NT2/D1 (cell line): ENCODE measurements at places on chromosomes 3 and 15.

DNA sequence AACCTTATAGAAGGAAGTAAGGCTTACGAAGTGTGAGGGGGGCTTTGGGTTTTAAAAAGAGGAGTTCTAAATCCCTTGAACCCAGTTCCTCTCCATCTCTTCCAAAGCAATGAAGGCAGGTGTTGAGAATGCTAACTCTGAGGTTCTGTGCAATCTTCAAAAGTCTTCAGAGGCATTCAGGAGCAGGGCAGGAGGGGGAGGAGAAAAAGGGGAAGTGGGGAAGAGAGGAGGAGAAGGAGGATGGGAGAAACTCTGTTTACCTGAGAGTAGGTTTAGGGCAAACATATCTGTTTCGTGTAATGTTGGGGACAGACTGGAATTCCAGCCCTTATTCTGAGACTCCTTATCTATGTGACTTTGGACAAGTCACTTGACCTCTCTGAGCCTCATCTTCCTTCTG lies 36.9 kb downstream of the FAM3D start:
- DNase-seq: no peak

GRCh38 chr3:191476066-191476772 lies 15.3 kb downstream of the PYDC2 start:
- DNase-seq: no peak

DNA sequence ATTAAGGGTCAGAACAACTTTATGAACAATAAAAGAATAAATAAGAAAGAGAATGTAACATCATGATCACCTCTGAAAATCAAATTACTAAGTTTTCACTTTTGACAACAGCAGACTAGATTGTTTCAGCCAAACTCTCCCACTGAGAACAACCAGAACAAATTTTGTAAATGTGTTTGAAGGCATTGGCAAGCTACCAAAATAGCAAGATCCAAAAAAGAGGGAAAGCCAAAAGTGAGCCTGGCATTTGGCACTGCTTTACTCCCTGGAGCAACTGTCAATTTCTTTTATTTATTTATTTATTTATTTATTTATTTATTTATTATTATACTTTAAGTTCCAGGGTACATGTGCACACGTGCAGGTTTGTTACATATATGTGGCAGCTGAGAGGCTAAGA lies 67.2 kb downstream of the CFAP44 start:
- no peak for DNase-seq

- DNase-seq: no peak
These were observed 349.4 kb downstream of the CNTN6 start for GRCh38 chr3:1442271-1442670.

DNA sequence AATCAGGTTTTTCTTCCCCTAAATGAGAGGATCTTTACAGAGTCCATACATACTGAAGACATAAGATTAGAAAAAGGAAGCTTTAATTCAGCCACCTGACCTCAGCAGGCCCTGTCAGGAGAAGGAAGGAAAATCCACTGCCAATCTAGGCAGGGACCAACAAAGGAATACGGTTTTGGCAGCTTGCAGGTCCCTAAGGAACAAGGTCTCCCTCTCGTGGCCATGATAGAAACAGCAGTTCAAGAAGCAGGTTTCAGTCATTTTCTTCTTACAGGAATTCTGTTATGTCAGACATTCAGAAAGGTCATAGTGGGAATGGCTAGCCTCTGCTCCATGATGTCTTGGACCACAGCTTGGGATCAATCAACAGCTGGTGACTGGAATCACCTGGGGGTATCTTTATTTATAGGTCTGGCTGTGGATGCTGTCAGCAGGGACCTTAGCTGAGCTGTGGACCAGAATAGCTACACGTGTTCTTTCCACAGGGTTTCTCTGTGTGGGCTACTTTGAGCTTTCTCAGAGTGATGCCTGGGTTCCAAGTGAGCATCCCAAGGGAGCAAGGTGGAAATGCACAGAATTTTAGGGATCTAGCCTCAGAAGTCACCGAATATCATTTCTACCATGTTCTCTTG lies 9.4 kb upstream of the CMSS1 start:
- DNase-seq: peak; percentile 77

- no peak for DNase-seq
These were observed 540.3 kb downstream of the PYDC2 start for GRCh38 chr3:192001218-192001617.

- DNase-seq: no peak
These were observed 267.9 kb upstream of the THBS1 start for GRCh38 chr15:39312984-39313383.

DNA sequence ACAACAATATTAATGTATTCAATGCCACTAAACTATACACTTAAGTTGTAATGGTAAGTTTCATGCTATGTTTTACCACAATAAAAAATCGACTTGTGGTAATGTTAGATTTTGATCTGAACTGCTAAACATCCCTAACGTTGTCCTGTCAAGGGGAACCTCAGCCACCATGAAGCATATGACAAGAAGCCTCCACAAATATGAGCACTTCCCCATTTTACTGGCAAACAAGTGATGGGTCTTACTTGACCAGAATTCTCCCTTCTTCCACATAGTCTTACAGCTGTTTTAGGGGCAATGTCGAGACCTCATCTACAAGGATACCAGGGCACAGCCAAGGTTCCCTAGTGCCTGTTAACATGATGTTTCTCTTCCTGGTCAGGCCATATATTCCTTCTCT lies 124.2 kb upstream of the ABI3BP start:
- DNase-seq: no peak

GRCh38 chr3:41651718-41652117 lies 310.2 kb downstream of the ULK4 start:
- no peak for DNase-seq

DNA sequence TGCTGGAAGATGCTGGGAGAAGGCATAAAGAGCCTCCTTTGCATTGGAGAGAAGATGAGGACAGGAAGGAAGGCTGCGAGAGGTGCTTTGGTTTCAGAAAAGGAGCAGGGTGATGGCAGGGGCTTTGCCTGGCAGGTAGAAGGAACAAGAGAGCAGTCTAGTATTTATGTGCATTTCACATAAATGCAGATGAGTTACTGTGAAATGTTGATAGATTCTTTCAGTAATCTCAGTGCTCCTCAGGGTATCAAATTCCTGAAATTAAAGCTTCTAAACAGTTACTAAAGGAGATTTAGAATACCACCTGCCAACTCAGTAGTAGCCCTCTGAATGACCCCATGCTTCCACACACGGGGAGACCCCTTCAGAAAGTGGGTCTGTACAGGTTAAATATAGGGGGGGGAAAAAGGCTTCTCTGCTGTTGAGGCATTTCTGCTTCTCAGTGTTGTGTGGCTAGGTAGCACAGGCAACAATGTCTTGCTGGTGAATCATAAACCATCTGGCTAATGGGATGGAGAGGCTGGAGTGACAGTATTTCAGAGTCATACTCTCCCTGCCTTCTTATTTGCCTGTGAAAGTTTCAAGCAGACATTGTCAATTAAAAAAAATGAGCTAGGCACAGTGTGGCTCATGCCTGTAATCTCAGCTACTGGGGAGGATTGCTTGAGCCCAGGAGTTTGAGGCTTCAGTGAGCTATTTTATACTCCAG lies 14.3 kb upstream of the FBXL22 start:
- no peak for DNase-seq

- no peak for DNase-seq
These were observed 56.4 kb upstream of the LIMD1 start for GRCh38 chr3:45537970-45538640.

DNA sequence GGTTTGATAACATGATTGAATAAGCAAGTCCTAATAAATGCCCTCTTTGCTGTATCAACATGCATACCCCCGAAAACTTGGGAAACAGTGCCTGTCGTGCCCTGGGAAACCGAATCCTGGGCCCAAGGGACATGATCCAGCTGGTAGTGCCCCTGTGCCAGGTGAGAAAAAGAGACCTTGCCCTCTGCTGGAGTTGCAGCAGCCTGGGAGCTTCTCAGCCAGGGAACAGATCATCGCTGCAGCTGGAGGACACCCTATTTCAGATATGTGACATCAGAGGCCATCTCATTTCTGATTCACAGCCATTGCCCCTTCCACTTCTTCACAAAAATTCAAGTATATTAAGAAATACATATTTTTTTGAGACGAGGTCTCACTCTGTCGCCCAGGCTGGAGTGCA lies 32.3 kb downstream of the STOML1 start:
- no peak for DNase-seq

DNA sequence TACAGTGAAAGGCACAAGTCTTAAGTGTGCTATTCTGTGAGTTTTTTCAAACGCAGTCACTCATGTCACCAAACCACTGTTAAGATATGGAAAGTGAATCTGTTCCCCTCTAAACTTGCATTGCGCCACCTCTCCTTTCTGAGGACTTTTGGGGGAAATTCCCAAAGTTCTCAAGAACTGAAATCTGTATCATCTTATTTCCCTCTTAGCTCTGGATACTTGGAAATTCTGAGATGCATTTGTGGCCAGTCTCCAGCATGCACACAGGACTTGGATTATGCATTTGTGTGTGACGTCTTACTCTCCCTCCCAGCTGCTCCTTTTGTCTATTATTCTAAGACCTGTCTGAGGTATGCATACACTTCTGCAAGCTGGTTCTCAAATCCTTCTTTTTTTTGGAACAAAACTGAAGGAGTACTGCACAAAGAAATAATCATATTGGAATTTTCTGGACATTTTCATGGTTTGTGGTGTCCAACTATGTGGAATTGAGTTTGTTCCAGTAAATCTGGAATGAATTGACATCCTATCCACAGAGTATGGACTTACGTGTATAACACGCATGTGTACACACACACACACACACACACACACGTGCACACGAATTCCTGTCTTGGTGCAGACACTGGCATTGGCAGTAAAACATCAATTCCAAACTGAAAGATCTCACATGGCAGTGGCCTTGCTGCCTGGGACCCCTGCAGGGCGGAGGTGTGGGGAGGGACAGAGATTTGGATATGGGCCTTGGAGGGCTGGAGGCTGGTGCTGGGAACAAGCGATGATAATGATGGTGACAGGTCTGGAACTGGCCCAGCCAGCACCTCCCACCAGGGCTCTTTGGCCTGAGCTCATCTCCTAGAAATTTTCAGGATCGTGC lies 8.2 kb upstream of the LCTL start:
- no peak for DNase-seq

DNA sequence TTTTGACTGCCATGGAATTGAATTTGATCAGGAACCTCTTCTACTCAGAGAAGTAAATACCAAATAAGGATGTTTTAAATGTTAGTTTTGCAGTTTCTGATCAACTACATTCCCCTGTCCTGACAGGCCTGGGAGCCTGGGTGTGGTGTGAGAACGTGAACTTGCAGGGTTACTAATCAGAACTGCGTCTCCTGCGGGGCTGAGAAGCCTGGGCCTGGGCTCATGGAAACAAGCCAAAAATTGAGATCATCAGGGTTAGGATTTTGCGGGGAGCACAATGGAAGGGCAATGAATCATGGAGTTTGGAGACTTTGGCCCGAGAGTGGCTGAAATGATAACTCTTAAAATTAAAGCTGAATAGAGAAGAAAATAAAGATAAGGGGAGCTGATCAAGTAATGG lies 47.8 kb upstream of the C3orf70 start:
- no peak for DNase-seq

DNA sequence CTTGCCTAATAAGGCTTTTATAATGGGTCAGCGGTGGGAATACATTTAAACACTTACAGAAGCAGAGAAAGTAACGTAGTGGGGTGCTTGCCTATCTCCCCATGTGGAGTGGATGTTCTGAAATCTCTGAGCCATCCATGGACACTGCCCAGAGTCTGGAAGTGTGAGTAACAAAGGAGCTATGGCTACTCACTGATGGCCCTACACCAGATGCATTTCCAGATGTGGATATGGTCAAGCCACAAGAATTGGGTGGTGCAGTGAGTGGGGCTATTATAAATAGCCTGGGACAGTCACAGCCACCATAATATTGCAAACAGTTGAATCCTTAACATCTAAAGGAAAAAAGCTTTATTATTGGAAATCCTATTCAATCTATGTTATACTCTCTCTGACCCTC lies 96.6 kb downstream of the CGNL1 start:
- DNase-seq: no peak

DNA sequence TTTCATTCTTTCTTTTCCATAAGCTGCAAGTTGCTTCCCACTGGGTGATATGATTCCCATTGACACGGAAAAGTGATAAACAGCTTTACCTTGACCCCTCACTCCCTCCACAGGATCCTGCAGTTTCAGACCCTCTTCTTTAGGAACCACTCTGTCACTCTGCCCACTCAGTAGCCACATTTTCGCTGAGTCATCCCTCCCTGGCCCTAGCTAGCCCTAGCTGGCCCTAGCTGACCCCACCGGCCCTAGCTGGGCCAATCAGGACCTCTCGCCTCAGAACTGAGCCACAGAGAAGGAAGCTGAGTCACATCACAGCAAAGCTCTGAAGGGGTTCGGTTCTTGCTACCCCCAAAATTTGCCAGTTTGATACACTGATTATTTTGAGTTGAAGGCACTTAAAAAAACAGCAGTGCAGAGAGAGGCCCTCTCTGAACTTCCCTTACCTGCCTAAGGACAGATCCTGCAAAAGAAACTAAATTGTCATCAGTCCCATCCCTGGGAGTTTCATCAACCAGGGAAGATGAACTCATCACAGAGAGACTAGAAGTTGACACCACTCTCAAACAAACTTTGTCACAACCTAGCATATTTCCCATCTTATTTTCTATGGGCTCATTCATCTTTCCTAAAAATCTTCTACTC lies 233.5 kb upstream of the PROK2 start:
- DNase-seq: no peak

GRCh38 chr3:13134166-13134878 lies 61.1 kb upstream of the IQSEC1 start:
- DNase-seq: no peak

GRCh38 chr15:76059320-76060117 lies at the start of gene TMEM266:
Gene TMEM266 (plus strand): TSS chr15:76059985. CDS start chr15:76134264, 74,279 bp downstream.
- peak; percentile 28 for DNase-seq

DNA sequence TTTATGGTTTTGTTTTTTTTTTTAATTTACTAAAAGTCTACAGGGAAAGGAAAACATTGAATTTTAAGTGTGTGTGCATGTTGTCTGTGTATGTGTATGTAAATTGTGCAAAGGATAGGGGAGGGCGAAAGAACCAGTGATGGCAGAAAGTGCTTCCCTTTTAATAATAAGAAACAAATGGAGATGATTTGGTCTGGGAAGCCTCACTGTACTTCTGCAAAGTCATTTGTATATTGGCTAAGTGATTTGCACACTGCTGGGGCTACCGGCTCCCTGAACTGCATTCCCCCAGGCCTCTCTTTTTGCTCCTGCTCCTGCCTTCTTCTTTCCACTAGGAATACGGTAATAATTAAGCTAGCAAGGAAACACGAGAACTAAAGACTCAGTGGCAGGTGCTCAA lies 101.2 kb downstream of the CD47 start:
- no peak for DNase-seq

GRCh38 chr15:59208613-59209249 lies 2.1 kb downstream of the LDHAL6B start:
- DNase-seq: no peak

GRCh38 chr3:81451611-81452010 lies 309.8 kb downstream of the GBE1 start:
- DNase-seq: no peak

DNA sequence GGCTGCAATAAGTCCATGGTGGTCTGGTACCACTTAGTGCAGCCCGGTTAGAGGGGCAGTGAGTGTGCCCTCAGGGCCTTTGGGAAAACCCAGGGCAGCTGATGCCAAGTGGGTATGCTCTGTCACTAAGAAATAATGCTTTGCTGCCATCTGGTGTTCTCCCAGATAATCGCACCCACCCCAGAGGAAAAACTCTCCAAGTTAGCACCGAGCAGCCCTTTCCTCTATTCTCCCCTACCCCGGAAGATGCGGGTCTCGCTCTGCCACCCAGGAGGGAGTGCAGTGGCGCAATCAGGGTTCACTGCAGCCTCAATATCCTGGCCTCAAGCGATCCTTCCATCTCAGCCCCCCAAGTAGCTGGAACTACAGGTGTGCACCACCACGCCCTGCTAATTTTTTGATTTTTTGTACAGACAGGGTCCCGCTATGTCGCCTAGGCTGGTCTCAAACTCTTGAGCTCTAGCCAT lies 21.3 kb upstream of the DAPK2 start:
- DNase-seq: peak; percentile 42

GRCh38 chr3:49387721-49388120 lies 24.1 kb downstream of the RHOA start:
- no peak for DNase-seq
